Endodermal cell (in vitro differentiated cells): ENCODE measurements at places on chromosomes 16 and 17. TPM values are rescaled to one million over a fixed set of nuclear protein-coding genes. Genes with fewer than 3 reads are reported as not detected.

TVP23A gene
- 11.7 to 13.6 TPM (median 13.6 TPM) in 3 replicates for total RNA-seq

KRTAP3-2 gene
- total RNA-seq: not detected in 3 replicates

TNFRSF17 gene
- total RNA-seq: not detected in 2 replicates

CA5A gene
- not detected in 2 replicates for total RNA-seq

MYO15A gene
- total RNA-seq: 1.7 to 3.8 TPM (median 1.8 TPM) in 3 replicates

PSMD7 gene
- 128 and 132 TPM in 2 replicates for total RNA-seq

SMCR8 gene
- 19.9 and 20.7 TPM in 2 replicates for total RNA-seq

ABCC12 gene
- total RNA-seq: 0.14 to 1.2 TPM (median 0.53 TPM) in 3 replicates

PRR35 gene
- total RNA-seq: 0.27 to 0.29 TPM in 2 of 3 replicates, not detected in the other

- peak; percentile 54 for DNase-seq
Observed at GRCh38 chr17:8275421-8276290, 12.8 kb upstream of the RANGRF start.

- no peak for DNase-seq
Observed at GRCh38 chr17:82814834-82815233, 25.0 kb downstream of the ZNF750 start.

GRCh38 chr17:43935926-43936261, 6.4 kb downstream of the PPY start:
- no peak for DNase-seq

- DNase-seq: no peak
Observed at GRCh38 chr17:68941761-68942160, 13.4 kb downstream of the ABCA8 start.

DNA sequence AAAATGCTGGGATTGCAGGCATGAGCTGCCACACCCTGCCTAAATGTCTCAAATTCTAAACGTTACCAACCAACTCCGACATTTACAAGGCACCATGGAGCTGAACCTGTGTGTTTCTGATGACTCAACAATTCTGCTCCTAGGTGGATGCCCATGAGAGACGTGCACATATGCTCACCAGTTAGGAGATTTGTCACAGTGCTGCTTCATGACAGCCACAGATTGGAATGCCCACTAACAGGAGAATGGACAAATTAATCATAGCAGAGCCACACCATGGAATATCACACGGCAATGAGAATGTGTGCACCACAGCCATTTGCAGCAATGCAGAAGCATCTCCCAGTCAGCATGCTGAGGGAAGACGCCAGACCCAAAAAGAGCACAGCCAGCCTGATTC, 8.0 kb upstream of the KCNG4 start:
- DNase-seq: no peak

- DNase-seq: peak; percentile 88
Observed at GRCh38 chr16:69417520-69418199, 6.8 kb upstream of the CYB5B start.

DNA sequence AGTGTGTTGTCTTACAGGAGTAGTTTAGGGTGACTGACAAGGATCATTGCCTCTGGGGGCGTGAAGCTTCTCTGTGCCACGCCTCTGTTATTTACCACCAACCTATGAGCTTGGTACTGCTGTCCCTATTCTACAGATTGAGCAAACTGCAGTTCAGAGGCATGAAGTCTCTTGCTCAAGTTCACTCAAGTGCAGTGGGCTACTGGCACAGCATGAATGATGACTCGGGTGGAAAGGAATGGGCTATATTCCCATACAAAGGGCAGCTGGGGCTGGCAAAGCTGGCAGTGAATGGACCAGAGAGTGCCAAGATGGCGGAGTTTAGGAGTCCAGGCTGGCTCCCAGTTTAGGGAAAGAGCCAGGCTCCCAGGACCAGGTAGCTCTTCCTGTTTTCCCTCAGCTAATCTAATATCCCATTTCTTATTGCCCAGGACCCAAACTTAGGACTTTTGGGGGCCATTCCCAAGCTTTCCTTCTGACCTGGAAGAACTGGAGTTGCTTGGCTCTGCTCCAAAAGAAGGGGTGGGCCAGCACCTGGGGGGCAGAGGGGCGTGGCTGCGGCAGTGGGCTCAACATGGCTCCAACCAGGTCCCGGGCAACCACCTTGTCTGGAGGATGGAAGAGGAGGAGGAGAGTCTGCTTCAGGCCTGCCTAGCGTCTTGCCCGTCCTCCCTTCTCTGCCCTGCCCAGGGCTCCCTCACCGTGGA, 12.9 kb downstream of the PLK1 start:
- DNase-seq: no peak

DNA sequence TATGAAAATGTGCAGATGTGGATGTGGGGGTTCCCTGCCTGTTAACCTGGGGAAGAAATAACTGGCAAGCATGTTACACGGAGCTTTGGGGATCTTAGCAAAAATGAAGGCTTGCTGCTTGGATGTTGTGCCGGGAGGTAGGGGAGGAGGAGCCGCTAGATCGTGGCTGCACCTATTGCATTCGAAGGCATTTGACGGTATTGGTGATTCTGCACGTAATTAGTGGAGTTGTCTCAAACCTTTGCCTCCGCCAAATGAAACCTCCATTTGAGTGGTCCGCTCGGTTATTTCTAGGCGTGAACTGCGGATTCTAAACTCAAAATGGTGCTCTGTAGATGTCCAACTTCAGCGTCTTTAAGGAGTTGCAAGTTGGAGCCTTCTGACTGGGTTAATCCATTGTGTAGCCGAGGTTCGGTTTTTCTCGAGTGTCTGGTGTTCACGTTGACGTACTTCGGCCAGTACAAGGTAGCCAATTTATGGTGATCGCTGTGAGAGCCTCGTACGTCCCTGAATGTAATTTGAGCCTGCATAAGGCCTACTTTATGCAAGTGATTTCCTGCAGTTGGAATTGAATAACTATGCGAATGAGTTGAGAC, 1.5 kb downstream of the TNRC6C start:
- no peak for DNase-seq

DNA sequence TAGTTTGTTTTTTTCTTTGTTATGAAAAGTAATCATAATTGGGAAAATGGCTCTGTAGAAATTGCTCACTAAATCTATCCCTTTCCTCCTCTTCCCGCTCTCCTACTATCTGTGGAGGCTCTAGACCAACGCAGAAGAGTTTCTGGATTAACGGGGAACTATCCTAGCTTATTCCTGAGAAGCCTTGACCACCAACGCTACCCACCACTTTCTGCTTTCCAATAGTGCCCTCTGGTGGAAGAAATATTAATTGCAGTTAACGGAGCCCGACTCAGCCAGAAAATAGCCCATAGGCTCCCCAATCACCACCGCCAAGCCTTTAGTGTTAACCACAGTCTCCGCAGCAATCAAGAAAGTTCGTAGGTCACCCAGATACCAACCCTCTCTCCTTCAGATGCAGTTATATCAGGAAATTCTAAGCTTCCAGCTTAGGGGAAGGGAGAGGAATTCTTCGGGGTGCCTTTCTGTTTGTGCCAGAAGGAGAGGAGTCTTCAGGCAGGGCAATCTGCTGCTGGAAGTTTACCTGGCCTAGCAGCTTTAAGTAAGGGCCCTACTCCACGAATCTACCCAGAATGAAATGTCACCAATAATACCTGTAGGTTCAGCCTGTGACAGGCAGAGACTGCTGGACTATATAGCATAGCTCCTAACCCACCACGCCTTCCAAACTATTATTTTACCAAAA, 23.0 kb upstream of the NSRP1 start:
- DNase-seq: peak; percentile 93

DNA sequence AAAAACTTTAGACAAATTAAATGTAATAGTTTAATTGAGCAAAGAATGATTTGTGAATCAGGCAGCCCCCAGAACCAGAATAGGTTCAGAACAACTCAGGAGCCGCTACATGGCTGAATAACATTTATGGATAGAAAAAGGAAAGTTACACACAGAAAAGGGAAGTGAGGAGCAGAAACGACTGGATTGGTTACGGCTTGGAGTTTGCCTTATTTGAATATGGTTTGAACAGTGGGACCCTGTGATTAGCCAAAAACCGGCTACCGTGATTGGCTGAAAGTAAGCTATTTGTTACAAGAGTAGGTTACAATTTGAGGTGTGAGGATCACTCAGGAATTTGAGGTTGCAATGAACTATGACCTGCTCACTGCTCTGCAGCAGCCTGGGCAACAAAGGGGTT, 1139.8 kb downstream of the CDH11 start:
- peak; percentile 57 for DNase-seq

GRCh38 chr16:30534368-30535105, at the start of gene ZNF747:
ZNF747 (minus strand) TSS chr16:30534858; CDS start chr16:30534679, 179 bp downstream.
- DNase-seq: peak; percentile 96

DNA sequence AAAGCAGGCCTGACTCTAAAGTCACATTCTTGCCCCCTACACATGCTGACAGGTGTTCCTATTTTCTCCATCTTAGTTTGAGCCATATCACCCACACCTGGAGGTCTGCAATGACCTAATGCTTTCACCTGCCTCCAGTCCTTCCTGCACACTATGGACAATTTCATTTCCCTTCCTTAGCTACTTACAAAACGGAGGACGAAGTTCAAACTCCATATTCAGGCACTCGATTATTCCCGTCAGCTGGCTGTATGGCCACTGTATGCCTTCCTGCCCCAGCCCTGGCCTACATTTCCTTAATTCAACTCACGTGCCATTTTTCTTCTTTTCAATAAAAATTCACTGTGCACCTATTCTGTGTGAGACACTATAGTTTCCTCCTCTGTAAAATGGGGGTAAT, 44.9 kb downstream of the GRIN2A start:
- DNase-seq: no peak

DNA sequence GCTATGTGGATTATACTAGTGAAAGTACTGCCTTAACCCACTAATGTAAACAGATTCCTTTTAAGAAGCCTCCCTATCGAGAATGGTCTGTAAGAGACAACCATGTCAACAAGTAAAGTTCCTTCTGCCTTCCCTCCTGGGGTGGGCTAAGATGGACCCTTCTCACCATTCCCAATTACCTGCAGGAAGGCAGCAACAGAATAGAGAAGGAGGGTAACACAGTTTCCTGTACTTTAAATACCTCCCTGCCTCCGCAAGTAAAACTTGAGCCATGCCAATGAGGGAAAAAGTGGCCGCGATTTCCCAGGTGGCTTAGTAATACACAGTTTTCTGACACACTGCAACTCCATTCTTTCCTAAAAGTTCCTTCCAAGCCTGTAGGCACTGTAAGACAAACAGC, 45.2 kb downstream of the TOX3 start:
- peak; percentile 62 for DNase-seq

- DNase-seq: no peak
Observed at GRCh38 chr16:88809068-88809675, 2.6 kb downstream of the APRT start.

DNA sequence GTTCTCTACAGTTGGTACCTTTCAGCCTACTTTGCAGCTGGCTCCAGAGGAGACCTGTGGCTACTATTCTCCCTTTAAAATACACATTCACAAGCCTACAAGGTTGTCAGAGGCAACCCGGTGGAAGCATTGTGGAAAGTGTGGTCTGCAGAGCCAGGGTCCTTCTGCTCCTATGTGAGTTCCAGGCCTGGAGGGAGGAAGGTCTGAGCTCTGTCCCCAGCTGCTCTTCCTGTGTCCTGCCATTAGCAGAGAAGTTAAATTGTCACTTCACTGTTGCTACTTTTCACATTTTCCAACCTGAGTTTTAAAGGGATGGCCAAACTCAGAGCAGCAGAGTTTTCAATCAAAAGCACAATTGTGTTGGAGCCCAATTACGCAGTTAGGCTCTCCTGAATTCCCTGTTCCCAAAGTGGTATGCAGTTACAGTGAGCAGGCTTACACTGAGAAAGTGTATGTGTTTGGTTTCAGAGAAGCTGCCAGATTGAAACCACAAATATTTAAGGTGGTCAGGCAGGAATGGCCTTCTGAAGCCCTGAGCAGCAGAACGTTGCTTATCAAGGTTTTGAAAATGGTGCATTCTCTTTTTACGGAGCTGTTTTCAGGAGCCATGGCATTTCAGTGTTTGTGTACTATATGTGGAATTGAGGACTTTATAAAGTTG, 25.0 kb downstream of the MAP3K3 start:
- peak; percentile 54 for DNase-seq

DNA sequence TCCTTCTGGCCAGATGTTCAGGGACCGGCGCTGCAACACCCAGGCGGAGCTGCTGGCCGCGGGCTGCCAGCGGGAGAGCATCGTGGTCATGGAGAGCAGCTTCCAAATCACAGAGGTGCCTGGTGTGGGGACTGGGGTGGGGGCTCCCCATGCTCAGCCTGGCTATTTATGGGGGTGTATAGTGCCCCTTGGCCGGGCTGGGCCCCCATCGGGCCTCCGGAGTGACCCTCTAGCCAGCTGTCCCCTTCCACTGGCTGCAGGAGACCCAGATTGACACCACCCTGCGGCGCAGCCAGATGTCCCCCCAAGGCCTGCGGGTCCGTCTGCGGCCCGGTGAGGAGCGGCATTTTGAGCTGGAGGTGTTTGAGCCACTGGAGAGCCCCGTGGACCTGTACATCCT, 6.1 kb downstream of the ITGB4 start:
- DNase-seq: no peak

GRCh38 chr17:2027528-2028233, 2.3 kb upstream of the DPH1 start:
- no peak for DNase-seq

DNA sequence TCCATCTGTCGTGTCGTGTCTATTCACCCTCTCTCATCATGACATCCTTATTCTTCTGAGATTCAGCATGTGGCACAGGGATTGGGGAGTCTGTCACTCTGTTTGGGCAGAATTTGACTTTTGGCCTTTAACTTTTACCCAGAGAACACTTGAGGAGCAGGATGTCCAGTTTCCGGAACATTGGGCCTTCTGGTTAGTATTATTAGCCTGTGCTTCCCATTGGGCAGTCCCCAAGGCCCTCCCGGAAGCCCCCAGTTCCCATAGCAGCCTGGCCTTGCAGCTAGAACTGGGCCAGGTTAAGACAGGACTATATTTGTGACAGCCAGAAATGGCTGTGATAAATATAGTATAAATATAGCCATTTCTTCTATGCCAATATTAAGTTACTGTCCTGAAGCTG, 9.6 kb downstream of the SCN4A start:
- DNase-seq: no peak

DNA sequence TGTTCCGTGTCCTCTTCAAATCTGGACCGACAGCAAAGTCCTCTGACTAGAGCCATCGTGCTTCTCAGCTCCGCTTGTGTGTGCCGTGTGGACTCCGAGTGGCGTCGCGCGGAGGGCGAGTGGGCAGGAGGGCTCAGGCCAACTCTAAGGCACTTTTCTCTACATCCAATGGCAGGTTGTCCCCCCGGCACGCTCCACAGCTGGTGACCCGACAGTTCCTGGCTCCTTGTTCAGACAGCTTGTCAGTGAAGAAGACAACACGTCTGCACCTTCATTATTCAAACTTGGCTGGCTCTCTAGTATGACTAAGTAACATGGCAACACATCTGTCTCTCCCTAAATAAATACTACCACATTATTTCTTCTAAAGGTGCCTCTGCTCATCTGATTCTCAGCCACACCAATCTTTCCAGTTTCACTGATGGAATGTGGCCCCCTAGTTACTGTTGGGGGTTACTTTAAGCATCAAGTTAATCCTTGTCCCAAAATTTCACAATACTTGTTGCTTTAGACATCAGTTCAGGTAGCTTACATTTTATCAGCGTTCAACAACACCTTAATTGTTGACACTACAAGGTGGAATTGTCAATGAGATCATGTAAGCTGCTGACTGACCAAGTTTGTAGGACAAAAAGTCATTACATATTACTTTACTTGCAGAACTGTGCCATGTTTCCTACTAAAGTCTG, 15.4 kb downstream of the COG1 start:
- no peak for DNase-seq
